ENCODE measurements at places on chromosomes 2 and 18.

DNA sequence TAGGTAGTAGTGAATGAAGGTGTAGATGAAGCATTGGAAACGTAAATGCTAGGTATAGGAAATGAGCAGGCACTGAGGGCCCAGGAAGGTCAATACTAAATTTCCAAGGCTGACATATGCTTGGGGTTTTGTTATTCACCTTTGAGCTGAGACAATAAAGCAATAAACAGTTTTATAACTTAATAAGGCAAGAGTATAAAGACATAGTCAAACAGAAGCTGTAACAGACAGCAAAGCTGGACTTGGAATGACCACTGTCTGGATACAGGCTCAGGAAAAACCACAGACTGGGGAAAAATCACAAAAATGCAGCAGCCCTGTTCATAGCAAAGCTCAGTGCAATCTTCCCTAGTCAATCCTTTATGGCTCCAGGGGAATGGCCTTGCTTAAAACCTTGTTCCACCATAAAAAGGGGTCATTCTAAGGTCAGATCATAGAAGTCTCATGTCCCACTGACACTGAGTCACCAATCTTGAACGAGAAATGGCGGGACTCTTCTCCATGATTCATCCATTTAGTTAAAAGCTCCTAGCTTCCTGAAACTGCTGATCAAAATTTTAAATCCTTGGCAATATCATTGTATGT lies 493.3 kb downstream of the CMPK2 start:
- DNase-seq = no peak

- DNase-seq = no peak
Observed at GRCh38 chr2:28074137-28074536, 183.6 kb downstream of the BABAM2 start.

- no peak for DNase-seq
Observed at GRCh38 chr18:75562216-75562615, 134.7 kb upstream of the SMIM21 start.

DNA sequence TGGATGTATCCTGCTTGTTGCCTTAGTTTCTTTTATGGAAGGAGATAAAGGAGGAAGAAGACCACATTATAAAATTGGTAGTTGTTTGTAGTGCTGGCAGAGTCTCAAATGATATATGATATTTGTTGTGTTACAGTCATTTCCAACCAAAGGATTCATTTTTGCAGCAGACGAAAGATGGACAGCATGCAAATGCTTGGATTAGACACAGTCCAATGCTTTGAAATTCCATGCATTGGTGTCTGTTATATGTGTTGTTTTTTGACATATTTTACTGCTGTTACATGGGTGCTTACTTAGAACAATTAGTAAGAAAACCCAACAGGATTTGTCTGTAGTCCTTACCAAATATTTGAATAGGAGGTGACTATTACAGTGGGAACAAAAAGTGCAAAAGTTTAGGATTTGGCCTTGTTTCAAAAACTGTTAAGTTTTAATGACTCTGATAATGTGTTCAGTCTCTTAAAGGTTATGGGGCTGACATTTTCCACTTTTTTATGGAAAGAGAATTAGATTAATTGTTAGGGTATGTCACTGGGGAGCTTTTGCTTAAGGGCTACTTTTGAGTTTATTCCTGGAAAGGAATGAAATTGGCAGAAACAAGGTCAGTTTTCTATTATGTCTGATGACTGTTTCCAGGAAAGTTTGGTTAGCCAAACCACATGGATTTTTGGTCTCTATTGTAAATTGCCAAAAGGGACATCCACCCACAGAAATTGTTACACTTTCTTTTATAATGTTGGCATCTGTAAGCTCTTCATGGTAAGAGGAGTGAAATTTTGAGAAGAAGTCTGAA lies 229.4 kb upstream of the MMADHC start:
- no peak for DNase-seq

DNA sequence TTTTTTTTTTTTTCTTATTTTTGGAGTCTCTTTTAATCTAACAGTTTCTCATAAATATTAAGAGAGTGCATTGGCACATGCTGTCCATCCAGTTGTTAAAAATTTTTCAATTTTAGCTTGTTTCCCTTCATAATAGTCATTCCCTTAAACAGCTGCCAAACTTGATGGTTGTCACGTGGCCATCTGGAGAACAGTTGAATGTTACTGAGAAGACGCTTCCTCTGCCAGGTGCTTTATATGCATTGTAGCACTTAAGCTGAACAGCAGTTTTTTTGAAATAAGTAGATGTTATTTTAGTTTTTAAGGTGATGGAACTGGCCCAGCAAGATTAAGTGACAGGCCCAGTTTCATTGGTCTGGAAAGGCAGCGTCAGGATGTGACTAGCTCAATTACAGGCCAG lies 3.3 kb downstream of the SMARCAL1 start:
- no peak for DNase-seq

All from pons (tissue), 1 donor.